ENCODE measurements at places on chromosomes 1 and 21.

DNA sequence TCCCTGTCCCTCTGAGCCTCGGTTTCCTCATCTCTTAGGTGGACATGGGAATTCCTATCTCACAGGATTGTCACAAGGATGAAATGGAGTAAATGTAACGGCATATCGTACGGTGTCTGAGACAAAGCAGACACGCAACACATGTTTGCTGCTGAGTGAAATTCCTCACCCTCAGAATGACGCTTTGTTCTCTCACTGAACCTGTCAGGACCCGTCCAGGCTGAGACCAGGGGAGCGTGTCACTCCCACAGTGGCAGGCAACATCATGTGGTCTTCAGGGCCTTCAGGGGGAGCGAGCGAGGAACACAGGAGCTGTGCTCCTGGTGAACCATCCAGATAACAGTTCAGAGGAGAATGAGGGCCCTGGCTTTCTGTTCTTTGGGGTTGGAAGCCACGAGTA is 74.2 kb downstream of the TOMM20 start:
- DNase-seq = no peak

- DNase-seq = no peak
These were observed 660 bp upstream of the PDE4B start for GRCh38 chr1:65791801-65792668.

DNA sequence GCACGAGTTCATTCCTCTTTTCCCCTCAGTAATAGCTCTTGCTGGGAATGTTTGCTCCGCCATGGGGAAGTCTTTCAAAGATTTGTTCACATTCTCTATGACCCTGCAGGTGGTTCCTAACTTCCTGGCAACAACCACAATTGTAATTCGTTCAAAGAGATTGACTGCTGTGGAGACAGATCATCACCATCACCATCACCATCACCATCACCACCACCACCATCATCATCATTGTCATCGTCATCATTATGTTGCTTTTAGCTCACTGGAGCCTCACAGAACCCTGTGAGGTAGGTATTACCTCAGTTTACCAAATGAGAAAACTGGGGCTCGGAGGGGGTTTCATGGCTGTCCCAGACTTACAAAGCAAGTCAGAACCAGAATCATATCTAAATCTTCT is 30.9 kb downstream of the COA7 start:
- DNase-seq = no peak

GRCh38 chr1:225182716-225183115 is 245.1 kb downstream of the LBR start:
- DNase-seq = no peak

- no peak for DNase-seq
These were observed 28.1 kb downstream of the TTLL7 start for GRCh38 chr1:83970802-83971201.

DNA sequence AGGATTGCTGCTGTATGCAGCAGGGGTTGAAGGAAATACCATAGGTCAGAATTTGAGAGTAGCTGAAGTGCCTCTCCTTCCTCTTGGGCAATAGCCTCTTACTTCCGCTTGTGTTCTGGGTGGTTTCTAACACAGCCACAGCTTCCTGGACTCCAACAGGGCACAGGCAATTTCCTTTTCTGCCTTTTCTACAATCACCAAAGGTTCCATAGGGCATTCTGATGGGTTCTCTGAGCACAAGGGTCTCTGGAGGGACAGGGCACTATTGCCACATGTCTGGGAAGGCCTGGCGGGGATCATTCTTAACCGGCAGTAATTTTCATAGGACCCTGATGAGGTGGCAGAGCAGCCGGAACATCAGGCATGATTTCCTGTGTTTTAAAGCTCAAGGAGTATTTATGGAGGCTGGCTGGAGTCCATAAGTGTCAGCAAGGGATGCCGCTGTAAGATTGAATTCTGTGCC is 5.5 kb upstream of the AGTRAP start:
- peak; percentile 9 for DNase-seq

DNA sequence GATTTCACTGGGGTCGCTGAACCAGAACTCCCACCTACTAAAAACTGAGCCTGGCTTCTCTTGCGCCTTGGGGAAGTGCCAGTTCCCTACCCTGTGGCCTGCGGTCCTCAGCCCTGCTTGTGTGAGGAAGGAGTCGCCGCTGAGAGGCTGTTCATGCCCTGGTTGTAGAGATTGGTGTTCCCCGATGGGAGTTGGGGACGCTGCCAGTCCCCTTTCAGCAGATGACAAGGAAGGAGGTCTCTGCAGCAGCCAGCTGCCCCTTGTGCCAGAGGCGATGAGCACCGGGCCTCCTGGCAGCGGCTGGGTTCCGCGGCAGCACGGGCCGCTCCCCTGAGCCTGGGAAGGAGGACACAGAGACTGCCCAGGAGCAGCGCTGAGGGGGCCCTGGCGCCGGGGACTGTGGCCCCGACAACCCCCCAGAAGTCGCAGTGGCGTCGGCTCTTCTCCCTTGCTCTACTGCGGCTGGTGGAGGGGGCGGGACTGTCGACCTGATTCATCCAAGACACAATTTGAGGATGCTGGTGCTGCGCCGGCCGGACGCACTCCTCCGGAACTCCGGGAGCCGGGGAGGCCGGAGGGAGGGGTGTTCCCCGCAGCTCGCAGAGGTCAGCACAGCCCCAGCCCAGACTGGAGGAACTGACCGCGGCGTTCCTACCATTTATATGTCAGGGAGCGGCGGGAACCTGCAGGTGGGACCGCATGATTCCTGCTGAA is 12.0 kb upstream of the ADORA3 start:
- DNase-seq = no peak

DNA sequence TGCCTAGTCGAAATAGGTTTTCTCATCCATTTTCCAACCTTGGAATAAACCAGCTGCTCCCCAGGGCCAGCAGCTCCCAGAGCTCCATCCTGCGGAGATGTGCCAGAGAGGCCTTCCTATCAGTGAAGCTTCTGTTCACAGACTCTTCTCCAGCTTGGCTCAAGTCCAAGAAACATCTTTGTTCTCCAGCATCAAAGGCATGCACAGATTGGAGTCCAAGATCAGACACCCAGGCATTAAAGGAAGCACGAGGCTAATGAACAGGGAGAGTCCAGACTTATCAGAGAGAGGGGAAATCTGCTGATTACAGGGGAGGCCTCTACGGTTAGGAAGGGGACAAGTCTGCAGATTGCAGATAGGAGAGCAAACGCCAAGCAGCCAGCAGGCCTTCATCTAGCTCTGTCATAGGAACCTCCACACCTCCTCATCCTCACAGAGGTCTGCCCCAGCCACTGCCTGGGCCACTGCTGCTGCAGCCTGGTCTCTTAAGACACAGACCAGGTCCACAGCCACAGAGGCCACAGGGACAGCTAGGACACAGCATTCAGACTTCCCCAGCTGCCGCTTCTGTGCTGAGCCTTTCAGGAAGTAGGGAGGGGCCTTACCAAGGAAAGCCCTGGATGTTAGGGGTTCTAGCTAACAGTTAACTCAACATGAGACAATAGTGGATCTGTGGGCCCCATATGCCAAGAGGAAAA is 3.4 kb downstream of the PRR9 start:
- no peak for DNase-seq
